ENCODE measurements at places on chromosomes 3 and 15.
A peak's percentile ranks its signal among the peaks of the same experiment; 100 is the strongest.

DNA sequence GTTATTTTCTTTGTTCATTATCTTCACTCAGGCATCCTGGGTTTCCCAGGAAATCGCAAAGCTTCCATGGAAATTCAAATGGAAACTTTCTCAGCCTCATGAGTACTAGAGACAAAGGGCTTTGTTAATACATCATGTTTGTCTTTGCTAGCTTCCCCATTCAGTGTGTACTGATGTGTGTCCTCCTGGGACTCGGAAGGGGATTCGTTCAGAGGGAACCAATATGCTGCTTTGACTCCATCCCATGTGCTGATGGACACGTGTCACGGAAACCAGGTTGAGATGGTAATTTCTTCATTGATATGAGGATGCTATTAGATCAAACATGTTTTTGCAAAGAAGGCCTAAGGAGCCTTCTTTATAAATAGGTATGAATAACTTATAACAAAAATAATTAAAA is 87.0 kb upstream of the KCNAB1 start:
- DNase-seq = no peak

GRCh38 chr3:30775040-30775439 is 119.4 kb downstream of the GADL1 start:
- no peak for DNase-seq

DNA sequence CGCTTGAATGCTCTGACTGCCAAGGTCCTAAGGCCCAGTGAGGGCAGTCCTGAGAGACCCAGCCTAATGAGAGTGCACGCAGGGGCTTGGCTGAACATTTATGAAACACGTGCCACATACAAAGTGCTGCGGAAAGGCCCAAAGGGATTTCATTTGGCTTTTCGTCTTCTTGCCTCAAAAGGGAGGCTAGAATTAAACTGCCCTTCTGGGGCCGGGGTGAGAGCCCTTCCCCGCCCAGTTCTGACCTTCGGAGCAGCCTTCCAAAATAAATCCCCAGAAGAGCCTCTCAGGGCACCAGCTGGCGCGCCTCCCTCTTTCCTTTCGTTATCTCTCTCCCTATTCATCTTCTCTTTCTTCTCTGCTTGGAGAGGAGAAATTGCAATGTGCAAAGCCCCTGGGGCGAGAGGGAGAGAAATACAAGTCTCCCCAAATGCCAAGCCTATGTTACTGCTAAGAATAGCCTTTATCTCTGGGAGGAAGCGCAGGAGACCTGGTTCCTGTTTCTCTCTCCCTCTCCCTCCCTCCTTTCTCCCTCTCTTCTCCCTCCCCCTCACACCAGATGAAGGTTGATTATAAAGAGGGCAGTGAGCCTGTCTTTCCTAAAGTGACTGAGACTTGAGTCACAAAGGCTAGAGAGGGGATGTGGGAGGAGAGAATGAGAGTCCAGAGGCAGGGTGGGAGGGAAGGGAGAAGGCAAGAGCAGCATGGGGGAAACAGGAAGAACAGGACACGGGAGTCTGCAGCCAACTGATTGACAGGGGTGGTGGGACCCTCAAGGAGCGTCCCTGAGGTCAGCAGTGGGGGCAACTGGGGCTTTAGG is 36.7 kb upstream of the NDUFB4 start:
- no peak for DNase-seq

DNA sequence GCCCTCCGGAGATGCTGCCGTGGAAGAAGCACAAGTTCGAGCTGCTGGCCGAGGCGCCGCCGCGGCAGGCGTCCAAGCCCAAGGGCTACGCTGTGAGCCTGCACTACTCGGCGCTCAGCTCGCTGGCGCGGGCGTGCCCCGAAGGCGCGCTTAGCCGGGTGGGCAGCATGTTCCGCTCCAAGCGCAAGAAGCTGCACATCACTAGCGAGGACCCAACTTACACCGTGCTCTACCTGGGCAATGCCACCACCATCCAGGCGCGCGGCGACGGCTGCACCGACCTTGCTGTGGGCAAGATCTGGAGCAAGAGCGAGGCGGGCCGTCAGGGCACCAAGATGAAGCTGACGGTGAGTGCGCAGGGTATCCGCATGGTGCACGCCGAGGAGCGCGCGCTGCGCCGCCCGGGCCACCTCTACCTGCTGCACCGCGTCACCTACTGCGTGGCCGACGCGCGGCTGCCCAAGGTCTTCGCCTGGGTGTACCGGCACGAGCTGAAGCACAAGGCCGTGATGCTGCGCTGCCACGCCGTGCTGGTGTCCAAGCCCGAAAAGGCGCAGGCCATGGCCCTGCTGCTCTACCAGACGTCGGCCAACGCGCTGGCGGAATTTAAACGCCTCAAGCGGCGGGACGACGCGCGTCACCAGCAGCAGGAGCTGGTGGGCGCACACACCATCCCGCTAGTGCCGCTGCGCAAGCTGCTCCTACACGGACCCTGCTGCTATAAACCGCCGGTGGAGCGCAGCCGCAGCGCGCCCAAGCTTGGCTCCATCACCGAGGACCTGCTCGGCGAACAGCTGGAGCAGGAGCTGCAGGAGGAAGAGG is 1.3 kb downstream of the FAM43A start:
- DNase-seq = peak; percentile 11

DNA sequence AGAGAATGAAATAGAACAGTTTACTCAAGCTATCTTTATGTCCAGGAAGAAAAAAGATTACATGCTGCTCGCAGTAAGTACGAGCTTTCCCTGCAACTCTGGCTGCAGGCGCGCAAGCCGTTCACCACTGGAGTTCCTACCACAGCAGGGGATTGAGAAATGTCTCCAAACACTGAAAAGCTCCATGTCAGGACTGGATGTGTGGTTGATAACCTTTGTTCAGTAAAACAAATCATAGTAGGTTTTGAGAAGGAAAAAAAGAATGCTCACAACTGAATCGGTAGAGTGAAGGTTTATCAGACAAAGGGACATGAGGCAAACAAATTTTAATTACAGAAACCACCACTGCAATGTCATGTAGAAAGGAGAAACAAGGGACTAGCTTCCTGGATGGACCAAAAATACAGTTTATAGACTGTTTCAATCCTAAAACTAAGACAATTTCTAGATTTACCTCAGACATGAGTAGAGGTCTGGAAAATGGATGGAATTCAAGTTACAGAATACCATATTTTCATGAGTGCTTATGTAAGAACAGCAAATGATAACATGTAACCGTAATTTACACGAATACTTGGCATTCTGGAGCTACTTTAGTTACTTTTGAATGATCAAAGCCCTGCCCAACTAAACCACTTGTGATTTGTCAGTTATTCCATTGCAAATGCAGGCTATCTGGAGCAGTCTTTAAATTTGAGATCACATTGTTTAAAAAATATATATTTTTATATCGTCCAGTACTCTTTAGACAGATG is 471.1 kb downstream of the SHQ1 start:
- DNase-seq = no peak

DNA sequence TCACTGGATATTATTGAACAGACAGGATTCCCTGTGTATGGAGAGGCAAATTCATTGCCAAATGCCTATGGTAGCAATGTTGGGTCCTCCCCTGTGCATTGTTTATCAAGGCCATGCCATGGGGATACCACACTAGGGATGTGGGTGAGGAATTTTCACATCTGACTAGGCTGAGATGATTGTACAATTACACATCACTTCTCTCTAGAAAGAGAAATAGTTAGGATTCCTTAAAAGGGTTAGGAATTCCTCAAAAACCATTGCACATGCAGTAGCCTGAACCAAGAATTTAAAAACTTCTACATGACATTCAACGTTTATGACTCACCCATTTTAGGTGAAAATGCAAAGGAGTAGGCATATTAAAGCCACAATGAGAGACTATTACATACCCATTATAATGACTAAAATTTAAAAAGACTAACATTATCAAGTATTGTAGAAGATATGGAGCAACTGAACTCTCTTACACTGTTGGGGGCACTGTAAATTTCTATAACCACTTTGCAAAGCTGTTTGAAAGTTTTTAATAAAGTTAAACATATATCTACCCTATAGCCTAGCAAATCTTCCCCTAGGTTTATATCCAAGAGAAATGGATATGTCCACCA is 175.9 kb downstream of the THRB start:
- no peak for DNase-seq

DNA sequence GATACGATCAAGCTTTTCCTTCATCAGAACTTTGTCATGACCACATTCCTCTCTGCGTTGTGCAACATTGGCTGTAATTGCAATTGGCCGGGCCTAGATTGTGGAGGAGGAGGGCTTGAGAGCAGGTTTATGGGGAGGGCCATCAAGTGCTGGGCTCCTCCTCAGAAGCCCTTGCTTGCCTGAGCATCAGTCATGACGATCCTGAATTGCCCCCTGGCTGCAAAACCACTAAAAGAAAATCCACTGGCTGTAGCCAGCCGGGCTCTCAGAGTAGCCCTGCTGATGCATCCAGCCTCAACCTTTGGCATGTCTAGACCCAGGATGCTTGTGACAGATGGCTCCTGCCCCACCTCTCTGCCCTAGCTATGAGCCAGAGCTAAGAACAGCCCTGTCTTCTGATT is 13.4 kb upstream of the TRH start:
- DNase-seq = no peak

- DNase-seq = no peak
These were observed 75.9 kb downstream of the VGLL4 start for GRCh38 chr3:11567516-11568467.

GRCh38 chr3:115624029-115624741 is 875 bp downstream of the GAP43 start:
- no peak for DNase-seq

- DNase-seq = no peak
These were observed 125.5 kb upstream of the ADAMTS9 start for GRCh38 chr3:64813326-64813725.

GRCh38 chr3:157824281-157824680 is 281.9 kb downstream of the SHOX2 start:
- DNase-seq = no peak

GRCh38 chr3:116614795-116615362 is 94.7 kb upstream of the TUSC7 start:
- DNase-seq = no peak

GRCh38 chr3:172070269-172070668 is 30.9 kb downstream of the FNDC3B start:
- DNase-seq = no peak

- DNase-seq = no peak
These were observed 141.2 kb downstream of the GMNC start for GRCh38 chr3:190721330-190721729.

- peak; percentile 7 for DNase-seq
These were observed 54.2 kb downstream of the MAP4 start for GRCh38 chr3:47961815-47962606.

GRCh38 chr3:30256474-30256873 is 349.9 kb upstream of the TGFBR2 start:
- DNase-seq = no peak

DNA sequence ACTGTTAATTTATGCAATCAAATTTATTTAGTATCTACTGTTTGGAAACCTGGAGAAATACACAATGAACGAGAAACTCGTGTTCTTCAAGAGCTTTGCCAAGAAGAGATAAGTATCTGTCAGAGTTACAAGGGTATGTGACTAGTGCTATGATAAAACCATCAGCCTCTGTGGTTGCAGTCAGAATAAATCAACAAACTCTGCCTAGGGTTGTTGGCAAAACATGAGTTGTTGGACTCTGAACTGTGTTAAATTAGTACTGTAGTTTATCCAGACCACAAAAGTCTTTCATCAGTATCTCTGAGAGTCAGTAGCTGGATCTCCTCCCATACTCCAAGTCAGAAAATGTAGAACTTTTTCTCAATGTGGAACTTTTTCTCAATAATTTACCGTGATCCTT is 918.4 kb downstream of the NAALADL2 start:
- DNase-seq = no peak

DNA sequence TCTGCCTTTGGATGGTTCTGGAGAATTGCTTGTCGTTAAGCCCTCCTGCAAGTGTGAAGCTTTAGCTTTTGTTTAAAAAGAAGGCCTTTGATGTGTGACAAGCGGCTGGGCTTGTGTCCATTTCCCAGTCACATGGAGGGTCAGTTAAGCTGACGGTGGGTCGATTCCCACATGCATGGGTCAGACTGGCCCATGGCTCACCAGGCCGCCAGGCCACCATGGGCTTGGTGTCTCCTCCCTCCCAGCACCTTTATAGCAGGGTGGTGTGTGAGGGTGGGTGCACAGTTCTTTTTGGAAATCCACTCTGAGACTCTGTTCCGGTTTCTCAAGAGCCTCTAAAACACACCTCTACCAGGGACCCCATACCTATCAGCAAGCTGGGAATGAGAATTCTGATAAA is 67.2 kb downstream of the SCN5A start:
- no peak for DNase-seq

DNA sequence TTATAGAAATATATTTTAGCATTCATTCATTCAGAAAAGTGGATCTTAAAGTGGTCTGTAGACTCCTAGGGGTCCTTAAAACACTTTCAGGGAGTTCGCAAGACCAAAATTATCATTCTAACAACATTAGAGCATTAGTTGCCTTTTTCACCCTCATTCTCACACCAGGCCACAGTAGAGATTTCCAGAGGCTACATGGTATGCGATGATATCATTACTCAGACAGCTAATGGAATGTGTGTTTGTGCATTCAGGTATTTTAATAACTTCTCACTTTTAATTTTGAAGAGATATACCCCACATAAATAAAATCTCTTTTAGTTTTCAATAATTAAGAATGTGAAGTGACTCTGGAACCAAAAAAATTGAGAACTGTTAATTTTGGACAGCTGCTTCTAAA is 206.9 kb downstream of the NSUN3 start:
- DNase-seq = no peak

GRCh38 chr3:25130724-25131520 is 297.1 kb upstream of the RARB start:
- DNase-seq = no peak

- no peak for DNase-seq
These were observed 13.9 kb downstream of the CCR5AS start for GRCh38 chr3:46393011-46393410.

- DNase-seq = no peak
These were observed 15.3 kb upstream of the STRIT1 start for GRCh38 chr3:155308831-155309230.

GRCh38 chr15:68471541-68471940 is 39.6 kb upstream of the ITGA11 start:
- DNase-seq = no peak

DNA sequence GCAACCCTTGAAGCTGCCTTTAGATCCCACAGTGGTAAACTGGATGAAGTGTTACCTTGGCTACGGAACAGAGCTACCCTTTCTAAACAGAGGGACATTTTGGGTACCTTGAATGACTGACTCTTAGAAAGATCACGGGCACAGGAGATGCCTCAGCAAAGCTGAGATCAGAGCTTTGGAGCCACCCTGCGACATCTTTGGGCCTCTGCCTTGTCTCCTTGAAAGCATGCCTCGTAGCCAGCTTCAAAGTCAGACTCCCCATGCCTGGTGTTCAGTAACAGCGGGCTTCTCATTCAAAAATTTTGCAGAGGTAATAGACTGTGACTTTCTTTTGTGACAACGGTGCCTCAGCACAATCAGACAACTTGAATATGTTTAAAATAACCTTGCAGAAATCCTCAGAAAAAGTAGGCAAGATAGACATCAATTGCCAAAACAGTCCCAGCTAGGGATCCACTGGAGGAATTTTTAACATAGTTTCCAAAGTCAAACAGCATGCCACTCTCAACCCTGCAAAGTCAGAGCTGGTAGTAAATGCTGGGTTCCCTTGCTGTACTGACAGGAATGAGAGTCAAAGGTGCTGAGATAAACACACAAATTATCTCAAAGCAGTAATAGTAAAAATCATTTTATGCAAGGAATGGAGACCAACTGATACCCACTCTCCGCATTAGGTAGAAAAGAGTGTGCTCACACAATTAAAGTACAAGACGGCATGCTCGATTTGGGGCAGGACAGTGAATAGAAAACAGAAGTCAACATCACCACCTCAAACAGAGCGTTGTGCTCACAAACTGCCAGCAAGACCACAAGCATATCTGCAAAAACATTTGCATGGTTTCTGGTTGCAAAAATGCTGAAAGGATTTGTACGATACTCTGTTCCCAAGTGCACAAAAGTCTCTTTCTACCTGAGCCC is 82.1 kb downstream of the MYO1E start:
- DNase-seq = no peak

All from activated T-cell treated with anti-CD3 and anti-CD28 coated beads for 1 hour (primary cell).